ENCODE measurements at places on chromosomes 4 and X.

GRCh38 chr4:39104255-39104654, 42.2 kb downstream of the KLHL5 start:
- no peak for DNase-seq

GRCh38 chr4:4812145-4812794, 47.2 kb upstream of the MSX1 start:
- no peak for DNase-seq

DNA sequence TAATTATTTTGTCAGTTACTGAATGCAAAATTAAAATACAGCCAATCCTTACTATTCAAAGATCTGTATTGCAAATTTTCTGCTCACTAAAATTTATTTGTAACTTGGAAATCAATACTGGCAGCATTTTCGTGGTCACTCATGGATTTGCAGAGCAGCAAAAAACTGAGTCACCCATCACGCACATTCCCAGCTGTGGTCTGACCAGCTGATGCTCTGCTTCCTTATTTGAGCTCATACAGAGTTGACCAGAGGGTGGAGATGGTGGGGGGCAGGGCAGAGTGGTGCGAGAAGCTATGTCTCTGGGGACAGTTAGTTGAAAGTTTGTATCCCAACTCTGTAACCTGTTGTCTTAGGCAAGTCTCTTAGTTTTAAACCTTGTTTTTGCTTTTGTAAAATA, 214.8 kb downstream of the SPCS3 start:
- no peak for DNase-seq

- peak; percentile 62 for DNase-seq
Measured at GRCh38 chrX:103329991-103330390, at the start of gene TCEAL7. TCEAL7 (plus strand) TSS chrX:103330239; CDS start chrX:103331404, 1,165 bp downstream.

DNA sequence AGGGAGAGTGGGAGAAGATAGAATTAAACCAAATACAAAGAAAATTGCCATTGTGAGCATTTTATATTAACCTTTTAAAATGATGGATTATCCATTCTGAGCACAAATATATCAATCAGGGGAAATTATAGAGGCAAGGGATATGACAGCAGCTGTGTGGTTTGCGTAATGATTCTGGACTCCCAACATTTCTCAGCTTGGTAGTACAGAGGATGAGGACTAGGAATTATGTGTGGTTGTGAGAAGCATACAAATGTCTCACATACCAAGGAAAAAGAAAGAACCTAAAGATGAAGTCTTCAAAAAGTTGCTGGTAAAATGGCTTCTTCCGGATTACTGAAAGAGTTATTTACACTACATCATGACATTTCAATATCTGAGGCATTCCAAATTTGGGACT, 674.6 kb upstream of the NR3C2 start:
- DNase-seq: no peak

Data from forelimb muscle (tissue), 1 donor.